MCF 10A (cell line): ENCODE measurements at places on chromosomes 5 and 9. TPM values are rescaled to one million over a fixed set of nuclear protein-coding genes. Genes with fewer than 3 reads are reported as not detected.

The KIF24 gene
- total RNA-seq, result 3.3 and 3.5 TPM in 2 replicates

The ENTREP1 gene
- total RNA-seq, result 0.35 and 0.74 TPM in 2 replicates

The FAM193B gene
- 73.5 and 80.4 TPM in 2 replicates for total RNA-seq

The IRX2 gene
- 35.4 and 43.4 TPM in 2 replicates for total RNA-seq

The MED22 gene
- 29.3 and 32.6 TPM in 2 replicates for total RNA-seq

The FAM81B gene
- total RNA-seq, result not detected in 2 replicates

The PROB1 gene
- total RNA-seq, result 2.3 and 3.1 TPM in 2 replicates

The PRRC2B gene
- 173 and 186 TPM in 2 replicates for total RNA-seq

The SLC1A1 gene
- 0.16 TPM in 1 of 2 replicates, not detected in the other for total RNA-seq

The CNTNAP3B gene
- 8.2 and 8.4 TPM in 2 replicates for total RNA-seq

The TMEM141 gene
- 56.0 and 70.4 TPM in 2 replicates for total RNA-seq

The PSD2 gene
- total RNA-seq, result not detected in 2 replicates

The PFN3 gene
- not detected in 2 replicates for total RNA-seq

The SPATA31A6 gene
- not detected in 2 replicates for total RNA-seq

DNA sequence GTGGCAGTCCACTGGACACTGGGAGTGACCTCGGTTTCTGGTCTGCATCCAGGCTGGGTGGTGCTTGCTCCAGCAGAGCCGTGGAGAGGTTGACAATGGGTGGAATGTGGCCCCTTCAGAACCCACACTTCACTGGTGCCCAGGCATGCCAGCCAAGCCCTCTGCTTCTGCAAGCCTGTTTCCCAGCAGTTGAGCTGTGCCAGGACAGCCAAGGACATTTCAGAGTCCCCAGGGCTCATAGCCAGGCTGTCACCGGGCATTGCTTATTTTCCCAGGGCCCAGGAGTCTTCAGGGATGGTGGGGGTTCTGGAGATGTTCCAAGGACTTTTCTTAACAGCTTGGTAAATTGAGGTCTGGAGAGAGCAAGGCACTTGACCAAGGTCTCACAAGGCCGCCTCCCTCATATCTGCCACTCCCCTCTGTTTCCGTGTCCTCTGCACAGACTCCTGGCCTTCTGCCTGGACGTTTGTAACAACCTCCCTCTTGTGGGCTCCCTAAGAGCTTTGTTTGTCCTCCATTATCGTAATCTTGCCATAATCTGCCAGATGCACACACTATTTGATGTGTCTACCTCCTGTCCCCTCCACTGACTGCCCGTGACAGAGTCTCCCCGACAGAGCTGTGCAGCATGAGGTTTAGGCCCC is 3.8 kb upstream of the NDST1 start:
- no peaks in the 10 kb centered on the region for H3K27me3 ChIP-seq
- H3K36me3 ChIP-seq, result peaks cover 20% of the 10 kb centered on the region
- peak; percentile 58 for DNase-seq
- H3K4me3 ChIP-seq, result no peak overlapping the region
- H3K27ac ChIP-seq, result peak overlapping the region; percentile 72

DNA sequence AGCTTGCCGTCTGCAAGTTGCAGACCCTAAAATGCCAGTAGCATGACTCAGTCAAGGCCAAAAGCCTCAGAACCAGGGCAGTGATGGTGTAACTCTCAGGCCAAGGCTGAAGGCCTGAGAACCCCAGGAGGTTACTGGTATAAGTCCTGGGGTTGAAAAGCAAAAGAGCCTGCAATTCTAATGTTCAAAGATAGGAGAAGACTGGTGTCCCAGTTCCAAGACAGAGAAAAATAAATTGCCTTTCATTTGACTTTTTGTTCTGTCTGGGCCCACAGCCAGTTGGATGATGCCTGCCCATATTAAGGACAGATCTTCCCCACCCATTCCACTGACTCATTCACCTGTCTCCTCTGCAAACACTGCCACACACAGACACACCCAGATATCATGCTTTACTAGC is 673.2 kb downstream of the CDH18 start:
- H3K27ac ChIP-seq, result peak overlapping the region; percentile 96
- H3K36me3 ChIP-seq, result no peaks in the 10 kb centered on the region
- H3K4me1 ChIP-seq, result peaks cover 25% of the 10 kb centered on the region
- peak; percentile 90 for DNase-seq
- H3K27me3 ChIP-seq, result no peaks in the 10 kb centered on the region
- no peak overlapping the region for H3K4me3 ChIP-seq

GRCh38 chr5:131548176-131548575 is 86.9 kb downstream of the RAPGEF6 start:
- peaks cover 7% of the 10 kb centered on the region for H3K4me1 ChIP-seq
- no peak overlapping the region for H3K4me3 ChIP-seq
- no peak overlapping the region for H3K27ac ChIP-seq
- H3K36me3 ChIP-seq, result peaks cover 13% of the 10 kb centered on the region
- no peaks in the 10 kb centered on the region for H3K27me3 ChIP-seq

GRCh38 chr9:26975728-26976707 is 19.8 kb downstream of the IFT74 start:
- H3K4me3 ChIP-seq, result no peak overlapping the region
- no peaks in the 10 kb centered on the region for H3K27me3 ChIP-seq
- peak overlapping the region; percentile 94 for H3K27ac ChIP-seq
- H3K36me3 ChIP-seq, result peaks cover 38% of the 10 kb centered on the region

GRCh38 chr5:134005417-134006061 is 764 bp upstream of the VDAC1 start:
- no peaks in the 10 kb centered on the region for H3K27me3 ChIP-seq
- peak overlapping the region; percentile 90 for H3K4me3 ChIP-seq
- H3K4me1 ChIP-seq, result peaks cover 34% of the 10 kb centered on the region
- peak overlapping the region; percentile 95 for H3K27ac ChIP-seq
- H3K36me3 ChIP-seq, result peaks cover 14% of the 10 kb centered on the region

DNA sequence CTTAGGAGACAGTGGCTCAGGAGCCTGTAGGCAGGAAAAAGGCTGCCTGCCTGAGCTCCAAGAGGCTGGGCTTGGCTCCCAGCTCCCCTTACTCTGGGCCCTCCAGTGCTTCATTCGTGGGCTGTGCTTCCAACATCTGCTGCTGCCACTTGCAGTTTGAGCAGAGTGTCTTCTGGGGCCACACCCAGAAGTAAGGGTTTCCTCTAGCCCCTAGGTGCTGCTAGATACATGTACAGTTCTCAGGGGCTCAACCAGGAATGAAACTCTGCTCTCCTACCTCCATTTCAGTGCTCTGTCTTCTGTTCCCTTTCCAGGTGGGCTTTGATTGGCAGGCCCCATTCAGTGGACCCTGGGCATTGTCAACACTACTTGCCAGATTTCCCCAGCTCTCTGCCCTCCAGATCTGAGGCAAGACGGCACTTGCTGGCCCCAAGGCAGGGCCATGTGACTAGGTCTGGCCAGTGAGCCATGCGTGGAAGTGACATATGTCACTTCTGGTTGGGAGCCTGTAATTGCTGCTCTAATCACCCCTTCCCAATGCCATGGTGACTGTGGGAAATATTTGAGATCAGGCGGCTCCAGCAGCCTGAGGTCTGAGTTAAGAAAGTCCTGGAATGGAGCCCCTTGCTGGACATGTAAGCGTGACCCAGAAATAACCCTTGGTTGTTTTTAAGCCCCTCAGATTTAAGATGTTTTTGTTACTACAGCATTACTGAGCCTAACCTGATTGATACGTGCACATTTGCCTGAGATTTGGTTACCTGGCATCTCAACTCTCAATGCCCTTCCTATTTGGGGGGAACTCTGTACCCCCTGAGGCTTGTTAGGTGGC is 9.4 kb upstream of the BOD1 start:
- peaks cover 6% of the 10 kb centered on the region for H3K4me1 ChIP-seq
- no peak for DNase-seq
- H3K4me3 ChIP-seq, result no peak overlapping the region
- no peak overlapping the region for H3K27ac ChIP-seq
- H3K27me3 ChIP-seq, result no peaks in the 10 kb centered on the region

DNA sequence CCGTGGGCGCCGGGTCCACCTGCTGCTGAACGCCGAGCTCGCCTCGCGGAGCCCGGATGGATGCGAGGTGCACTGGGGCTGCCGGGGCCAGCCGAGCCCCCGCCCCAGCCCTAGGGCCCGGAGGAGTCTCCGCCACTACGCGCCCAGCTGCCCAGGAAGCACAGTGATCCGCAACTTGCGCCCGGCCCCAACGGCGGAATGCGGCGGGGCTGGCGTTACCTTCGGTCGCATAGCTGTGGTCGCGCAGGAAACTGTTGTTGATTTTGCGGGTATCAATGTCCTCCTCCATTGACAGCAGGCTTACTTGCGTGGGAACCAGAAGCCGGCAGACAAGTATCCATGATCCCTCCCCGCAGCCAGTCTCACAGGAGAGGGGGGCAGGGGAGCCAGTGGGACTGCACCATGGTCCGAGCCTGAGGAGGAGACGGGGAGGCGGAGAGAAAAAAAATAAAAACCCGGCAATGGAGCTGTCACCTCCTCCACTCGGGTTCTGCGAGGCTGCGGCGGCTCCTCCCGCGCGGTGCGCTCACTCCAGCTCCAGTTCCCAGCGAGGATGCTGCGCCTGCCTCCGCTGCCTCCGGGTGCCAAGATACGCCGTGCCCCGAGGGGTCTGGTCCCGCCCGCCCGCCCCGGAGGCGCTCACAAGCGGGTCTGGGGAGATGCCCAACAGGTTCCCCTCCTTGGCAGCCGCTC is 628 bp downstream of the PPP2R2B start:
- H3K27me3 ChIP-seq, result peaks cover 54% of the 10 kb centered on the region
- DNase-seq, result no peak
- no peaks in the 10 kb centered on the region for H3K36me3 ChIP-seq
- H3K4me1 ChIP-seq, result peaks cover under 1% of the 10 kb centered on the region

DNA sequence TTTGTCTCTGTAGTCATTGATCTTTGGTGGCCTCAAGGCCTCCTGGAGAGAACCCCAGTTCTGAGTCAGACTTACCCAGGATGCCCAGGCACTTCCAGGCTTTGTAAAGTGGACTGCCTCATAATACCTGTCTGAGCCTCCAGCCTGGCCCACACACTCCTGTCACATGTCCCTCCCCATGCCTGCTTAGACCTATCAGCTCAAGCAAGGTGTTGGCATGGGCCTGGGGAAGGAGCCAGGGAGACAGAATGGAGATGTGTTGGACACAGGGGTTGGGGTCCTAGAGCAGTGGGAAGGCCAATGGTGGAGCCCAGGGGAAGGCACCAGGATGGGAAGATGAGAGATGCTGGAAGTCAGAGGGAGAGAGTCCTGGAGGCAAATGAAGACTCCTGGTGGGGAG is 136.2 kb downstream of the CFAP90 start:
- no peak overlapping the region for H3K4me3 ChIP-seq
- peaks cover 31% of the 10 kb centered on the region for H3K27me3 ChIP-seq
- no peak for DNase-seq
- no peaks in the 10 kb centered on the region for H3K4me1 ChIP-seq
- H3K27ac ChIP-seq, result no peak overlapping the region
- H3K36me3 ChIP-seq, result no peaks in the 10 kb centered on the region

DNA sequence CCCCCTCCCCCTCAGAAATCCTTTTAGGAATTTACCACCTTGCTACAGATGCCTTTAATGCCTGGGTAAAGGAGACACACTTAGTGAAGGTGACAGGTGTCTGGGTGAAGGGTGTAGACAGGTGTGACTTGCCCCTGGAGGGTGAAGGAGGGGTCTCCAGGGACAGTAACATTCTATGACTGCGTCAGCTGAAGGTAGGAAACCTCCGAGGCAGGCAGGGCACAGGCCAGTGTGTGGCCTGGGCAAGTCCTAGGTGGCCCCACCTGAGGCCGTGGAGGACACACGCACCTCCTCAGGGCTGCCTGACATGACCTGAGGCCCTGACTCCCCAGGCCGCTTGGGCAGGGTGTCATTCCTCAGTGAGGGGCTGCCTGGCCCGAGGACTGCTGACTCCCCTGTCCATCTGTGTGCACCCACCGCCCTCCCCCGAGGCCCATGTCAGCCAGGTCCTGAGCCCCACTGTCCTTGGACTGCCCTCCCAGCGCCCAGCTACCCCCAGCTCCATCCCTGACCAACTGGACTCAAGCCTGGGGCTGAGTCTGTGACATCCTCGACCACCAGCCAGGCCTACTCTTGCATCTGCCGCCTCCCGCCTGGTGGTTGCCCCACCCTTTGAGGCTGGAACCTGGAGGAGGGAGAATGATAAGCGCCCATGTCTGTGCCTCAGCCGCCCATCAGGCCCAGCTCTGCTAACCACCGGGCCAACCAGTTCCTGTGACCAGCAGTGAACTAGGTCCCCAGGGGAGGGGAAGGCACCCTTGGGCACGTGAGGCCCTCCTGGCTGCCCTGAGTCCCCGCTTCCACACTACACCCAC is 18.4 kb downstream of the CARD19 start:
- peaks cover 22% of the 10 kb centered on the region for H3K36me3 ChIP-seq
- DNase-seq, result no peak
- peaks cover 25% of the 10 kb centered on the region for H3K4me1 ChIP-seq
- H3K4me3 ChIP-seq, result no peak overlapping the region
- H3K27ac ChIP-seq, result peak overlapping the region; percentile 46

DNA sequence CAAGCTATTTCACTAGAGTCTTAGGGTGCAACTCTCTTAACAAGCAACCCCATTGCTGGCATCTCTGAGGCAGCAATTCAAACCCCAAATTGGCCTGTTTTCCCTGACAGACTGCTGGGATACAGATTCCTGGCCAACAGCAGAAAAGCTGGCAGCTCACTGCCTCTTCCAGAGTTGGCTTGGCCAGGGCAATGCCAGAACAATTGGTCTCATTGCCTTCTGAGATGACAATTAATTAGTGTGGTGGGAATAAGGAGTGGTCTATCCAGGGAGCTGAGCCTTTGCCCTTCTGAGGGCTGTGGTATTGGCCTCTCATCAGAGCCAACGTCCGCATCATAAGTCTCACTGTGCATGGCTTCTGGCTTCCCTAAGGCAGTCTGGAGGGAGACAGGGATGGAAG is 183.2 kb downstream of the GNAQ start:
- peaks cover 8% of the 10 kb centered on the region for H3K4me1 ChIP-seq
- H3K27me3 ChIP-seq, result no peaks in the 10 kb centered on the region
- peak overlapping the region; percentile 75 for H3K27ac ChIP-seq
- no peak for DNase-seq
- H3K36me3 ChIP-seq, result no peaks in the 10 kb centered on the region

GRCh38 chr9:89798547-89799120 is 193.8 kb downstream of the GADD45G start:
- no peaks in the 10 kb centered on the region for H3K36me3 ChIP-seq
- H3K4me1 ChIP-seq, result peaks cover 14% of the 10 kb centered on the region
- DNase-seq, result no peak
- H3K27me3 ChIP-seq, result no peaks in the 10 kb centered on the region
- H3K27ac ChIP-seq, result no peak overlapping the region

DNA sequence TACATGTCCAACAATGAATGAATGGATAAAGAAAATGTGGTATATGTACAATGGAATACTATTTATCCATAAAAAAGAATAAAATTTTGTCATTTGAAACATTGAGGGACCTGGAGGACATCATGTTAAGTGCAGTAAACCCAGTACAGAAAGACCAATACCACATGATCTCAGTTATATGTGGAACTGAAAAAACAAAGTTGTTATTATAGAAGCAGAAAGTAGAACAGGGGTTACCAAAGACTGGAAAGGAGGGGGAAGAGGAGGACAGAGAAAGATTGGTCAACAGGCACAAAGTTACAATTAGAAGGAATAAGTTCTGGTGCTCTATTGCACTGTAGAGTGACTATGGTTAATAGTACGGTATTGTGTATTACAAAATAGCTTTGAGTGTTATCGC is 233.8 kb downstream of the SEMA6A start:
- no peak overlapping the region for H3K4me3 ChIP-seq
- H3K27me3 ChIP-seq, result no peaks in the 10 kb centered on the region
- no peaks in the 10 kb centered on the region for H3K4me1 ChIP-seq
- no peaks in the 10 kb centered on the region for H3K36me3 ChIP-seq
- DNase-seq, result no peak
